ENCODE measurements at places on chromosomes 16 and 17. TPM values are rescaled to one million over a fixed set of nuclear protein-coding genes. Genes with fewer than 3 reads are reported as not detected.

Gene TNFRSF13B
- not detected for total RNA-seq

Gene CPD
- total RNA-seq = 120 TPM

Gene MRPL10
- 22.5 TPM for total RNA-seq

Gene CYB561
- 15.7 TPM for total RNA-seq

Gene MYCBPAP
- total RNA-seq = 2.0 TPM

Gene GAST
- not detected for total RNA-seq

Gene CES5A
- total RNA-seq = not detected

Gene RNF222
- total RNA-seq = not detected

Gene RTN4RL1
- total RNA-seq = 0.11 TPM

Gene KRTAP4-3
- total RNA-seq = not detected

Gene ESRP2
- 0.12 TPM for total RNA-seq

Gene HOXB8
- total RNA-seq = not detected

Gene TPSG1
- not detected for total RNA-seq

Gene CACNG1
- not detected for total RNA-seq

Gene IGFBP4
- total RNA-seq = 302 TPM

Gene SHISA6
- total RNA-seq = not detected

Gene HP
- 0.11 TPM for total RNA-seq

Gene KCNH6
- not detected for total RNA-seq

Gene GNG13
- total RNA-seq = not detected

Gene C16orf92
- not detected for total RNA-seq

Gene CHD9NB
- total RNA-seq = 2.1 TPM

Gene C16orf87
- total RNA-seq = 8.5 TPM

Gene CDYL2
- 10.3 TPM for total RNA-seq

Gene PAM16
- total RNA-seq = 34.3 TPM

Gene SP6
- total RNA-seq = 0.11 TPM

Gene PRAC2
- not detected for total RNA-seq

Gene ADAP2
- total RNA-seq = 3.0 TPM

Gene HCFC1R1
- total RNA-seq = 17.7 TPM

Gene DPEP3
- total RNA-seq = not detected

Gene TEX19
- total RNA-seq = 0.12 TPM

Gene DBF4B
- 10.1 TPM for total RNA-seq

Gene CEMP1
- total RNA-seq = 0.12 TPM

Gene P3H4
- 79.7 TPM for total RNA-seq

Gene AIPL1
- not detected for total RNA-seq

Gene CCL13
- total RNA-seq = not detected

Gene COX11
- total RNA-seq = 82.0 TPM

Gene TSPAN10
- total RNA-seq = 1.3 TPM

Gene NOXO1
- not detected for total RNA-seq

Gene UTP18
- 61.5 TPM for total RNA-seq
